Aorta (tissue), 5 donors: ENCODE measurements at places on chromosomes 2 and 18. TPM values are rescaled to one million over a fixed set of nuclear protein-coding genes. Genes with fewer than 3 reads are reported as not detected.

GRCh38 chr18:22493940-22494339, 76.2 kb upstream of the CTAGE1 start:
- no peaks in the 10 kb centered on the region for H3K27me3 ChIP-seq
- DNase-seq = no peak
- no peaks in the 10 kb centered on the region for H3K36me3 ChIP-seq
- H3K4me1 ChIP-seq = peaks cover 2% of the 10 kb centered on the region

Gene OR6B2
- not detected for polyA plus RNA-seq

- peak overlapping the region; percentile 32 for H3K27ac ChIP-seq
- peaks cover 2% of the 10 kb centered on the region for H3K36me3 ChIP-seq
- no peak for DNase-seq
- no peaks in the 10 kb centered on the region for H3K27me3 ChIP-seq
Measured at GRCh38 chr2:36427790-36428243, 72.2 kb downstream of the CRIM1 start.

DNA sequence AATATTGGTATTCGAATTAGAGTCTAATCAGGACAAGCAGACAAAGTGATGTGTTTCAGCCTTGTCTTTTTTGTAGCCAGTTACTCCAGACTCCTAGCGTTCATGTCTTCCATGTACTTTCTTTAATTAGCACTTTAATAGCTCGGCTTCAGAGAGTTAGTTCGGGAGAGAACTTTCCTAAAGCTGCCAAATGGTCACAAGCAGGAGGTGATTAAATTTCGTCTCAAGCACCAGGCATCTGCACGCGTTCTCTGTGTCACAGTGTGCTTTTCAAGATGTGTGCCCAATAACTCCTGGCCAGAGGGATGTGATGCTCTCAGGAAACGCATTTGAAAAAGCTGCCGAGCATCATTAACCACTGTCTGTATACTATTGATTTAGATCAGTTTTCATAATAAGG, 790.8 kb downstream of the SOCS6 start:
- no peak overlapping the region for H3K4me3 ChIP-seq
- H3K36me3 ChIP-seq = no peaks in the 10 kb centered on the region
- H3K27me3 ChIP-seq = no peaks in the 10 kb centered on the region
- no peak overlapping the region for H3K27ac ChIP-seq
- H3K4me1 ChIP-seq = no peaks in the 10 kb centered on the region

- no peak overlapping the region for H3K27ac ChIP-seq
- no peaks in the 10 kb centered on the region for H3K36me3 ChIP-seq
- no peaks in the 10 kb centered on the region for H3K4me1 ChIP-seq
- DNase-seq = no peak
Measured at GRCh38 chr2:204988836-204989235, 443.6 kb downstream of the PARD3B start.

GRCh38 chr2:190505696-190506095, 28.8 kb downstream of the NEMP2 start:
- no peak overlapping the region for H3K4me3 ChIP-seq
- peaks cover 2% of the 10 kb centered on the region for H3K36me3 ChIP-seq
- no peaks in the 10 kb centered on the region for H3K4me1 ChIP-seq
- DNase-seq = no peak
- H3K27me3 ChIP-seq = no peaks in the 10 kb centered on the region

Gene ZAP70
- 2.8 TPM for polyA plus RNA-seq

DNA sequence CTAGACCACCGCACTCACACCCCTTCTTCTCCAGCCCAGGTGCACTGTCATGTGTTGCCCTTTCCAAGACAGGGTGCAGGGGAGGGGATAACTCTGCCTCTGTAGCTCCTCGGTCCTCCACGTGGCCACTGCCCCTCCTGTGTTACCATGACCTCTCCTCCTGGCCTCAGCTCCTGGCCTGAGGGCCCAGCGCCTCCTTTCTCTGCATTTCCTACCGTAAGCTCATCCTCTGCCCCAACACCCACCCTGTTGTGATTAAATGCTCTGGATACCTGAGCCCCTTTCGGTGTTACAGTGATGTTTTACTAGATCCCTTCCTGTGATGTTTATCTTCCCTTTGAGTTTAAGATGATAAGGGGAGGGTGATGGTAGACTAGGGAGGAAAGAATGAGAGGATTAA, 242.3 kb downstream of the PTPRM start:
- H3K4me1 ChIP-seq = peaks cover 7% of the 10 kb centered on the region
- H3K27ac ChIP-seq = no peak overlapping the region

DNA sequence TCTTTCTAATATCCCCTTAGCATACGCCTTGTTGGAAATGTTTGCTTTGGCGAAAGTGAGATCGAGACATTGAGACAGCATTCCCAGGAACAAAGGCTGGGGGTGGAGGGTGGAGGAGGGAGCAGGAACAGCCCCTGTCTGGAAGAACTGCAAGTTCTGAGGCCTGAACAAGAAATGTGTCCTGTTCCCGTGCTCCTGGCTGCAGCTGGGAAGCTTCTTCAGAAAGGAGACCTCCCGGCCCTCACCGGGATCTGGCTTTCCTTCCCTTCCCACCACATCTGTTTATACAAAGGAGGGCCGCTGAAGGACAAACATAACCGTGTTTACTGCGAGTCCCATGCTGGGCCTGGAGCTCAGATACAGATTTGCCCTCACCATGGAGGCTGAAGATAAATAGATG, 35.9 kb downstream of the AFF3 start:
- no peaks in the 10 kb centered on the region for H3K36me3 ChIP-seq
- DNase-seq = no peak
- no peak overlapping the region for H3K27ac ChIP-seq
- no peak overlapping the region for H3K4me3 ChIP-seq
- no peaks in the 10 kb centered on the region for H3K4me1 ChIP-seq

Gene LHCGR
- polyA plus RNA-seq = not detected

DNA sequence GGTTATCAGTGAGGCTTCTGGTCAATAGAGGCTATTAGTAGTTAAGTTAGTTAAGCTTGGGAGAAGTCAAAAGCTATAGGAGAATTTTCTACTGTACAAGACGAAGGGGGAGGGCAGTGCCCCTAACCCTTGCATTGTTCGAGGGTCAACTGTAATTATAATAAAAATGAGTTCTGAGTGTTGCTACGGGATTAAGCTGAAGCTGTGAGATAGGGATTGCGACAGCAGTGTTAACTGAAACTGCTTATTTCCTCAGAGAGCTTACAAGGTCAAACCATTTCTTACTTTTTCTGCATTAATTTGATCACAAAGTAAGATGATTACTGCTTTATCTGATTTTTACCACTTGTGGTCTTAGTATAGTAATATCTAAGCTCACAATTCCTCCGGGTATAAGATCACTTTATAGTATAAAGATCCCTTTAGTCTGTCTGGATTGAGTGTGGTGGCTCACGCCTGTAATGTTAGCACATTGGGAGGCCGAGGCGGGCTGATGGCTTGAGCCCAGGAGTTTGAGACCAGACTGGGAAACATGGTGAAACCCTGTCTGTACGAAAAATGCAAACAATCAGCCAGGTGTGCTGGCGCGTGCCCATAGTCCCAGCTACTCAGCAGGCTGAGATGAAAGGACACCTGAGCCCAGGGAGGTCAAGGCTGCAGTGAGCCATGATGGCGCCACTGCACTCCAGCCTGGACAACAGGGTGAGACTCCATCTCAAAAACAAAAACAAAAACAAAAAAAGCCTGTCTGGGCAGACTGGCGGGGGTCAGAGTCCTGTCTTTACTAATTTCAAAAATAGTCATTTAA, 119.5 kb upstream of the TLK1 start:
- DNase-seq = no peak
- H3K27me3 ChIP-seq = no peaks in the 10 kb centered on the region
- H3K4me1 ChIP-seq = no peaks in the 10 kb centered on the region
- H3K27ac ChIP-seq = no peak overlapping the region
- H3K36me3 ChIP-seq = no peaks in the 10 kb centered on the region
- no peak overlapping the region for H3K4me3 ChIP-seq

GRCh38 chr2:8565399-8566154, 116.3 kb upstream of the ID2 start:
- peak; percentile 44 for DNase-seq
- H3K27ac ChIP-seq = no peak overlapping the region
- H3K4me1 ChIP-seq = no peaks in the 10 kb centered on the region
- H3K4me3 ChIP-seq = no peak overlapping the region
- no peaks in the 10 kb centered on the region for H3K27me3 ChIP-seq

DNA sequence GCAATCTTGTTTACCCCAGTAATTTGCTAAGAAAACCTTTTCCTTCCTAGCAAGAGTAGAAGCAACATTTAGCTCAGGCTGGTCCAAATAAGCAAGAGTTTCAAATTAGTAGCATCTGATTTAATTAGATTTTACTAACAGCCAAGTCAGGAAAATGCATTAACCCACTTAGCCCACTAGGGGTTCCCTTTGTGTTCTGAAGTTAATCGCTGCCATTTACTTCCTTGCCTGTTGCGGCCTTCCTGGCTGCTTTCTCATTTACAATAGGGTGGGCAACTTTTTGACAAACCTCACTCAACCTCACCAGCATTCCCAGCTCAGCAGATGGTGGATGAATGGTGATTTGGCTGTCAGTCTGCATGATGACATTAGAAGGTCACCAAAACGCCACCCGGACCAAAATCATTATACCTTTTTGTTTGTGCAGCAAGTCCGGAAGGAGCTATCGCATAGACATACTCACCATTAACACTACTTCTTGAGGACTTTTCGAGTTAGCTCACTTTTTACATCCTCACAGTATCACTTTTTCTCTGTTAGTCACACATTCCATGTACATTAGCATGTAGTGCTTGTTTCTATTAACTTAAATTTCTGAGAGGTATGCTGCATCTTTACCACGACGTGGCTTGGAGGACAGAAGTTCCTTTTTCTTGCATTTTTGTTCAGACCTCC, 101.5 kb upstream of the SETBP1 start:
- H3K27ac ChIP-seq = peak overlapping the region; percentile 43
- no peaks in the 10 kb centered on the region for H3K36me3 ChIP-seq
- H3K27me3 ChIP-seq = no peaks in the 10 kb centered on the region
- no peak for DNase-seq
- no peak overlapping the region for H3K4me3 ChIP-seq

GRCh38 chr2:36801088-36801487, 104.6 kb downstream of the VIT start:
- H3K27ac ChIP-seq = no peak overlapping the region
- H3K36me3 ChIP-seq = no peaks in the 10 kb centered on the region
- no peaks in the 10 kb centered on the region for H3K4me1 ChIP-seq

Gene PLEKHH2
- polyA plus RNA-seq = 28.9 TPM

GRCh38 chr2:221517696-221518151, 54.4 kb downstream of the EPHA4 start:
- H3K27me3 ChIP-seq = no peaks in the 10 kb centered on the region
- H3K36me3 ChIP-seq = no peaks in the 10 kb centered on the region
- peaks cover 7% of the 10 kb centered on the region for H3K4me1 ChIP-seq
- DNase-seq = no peak

DNA sequence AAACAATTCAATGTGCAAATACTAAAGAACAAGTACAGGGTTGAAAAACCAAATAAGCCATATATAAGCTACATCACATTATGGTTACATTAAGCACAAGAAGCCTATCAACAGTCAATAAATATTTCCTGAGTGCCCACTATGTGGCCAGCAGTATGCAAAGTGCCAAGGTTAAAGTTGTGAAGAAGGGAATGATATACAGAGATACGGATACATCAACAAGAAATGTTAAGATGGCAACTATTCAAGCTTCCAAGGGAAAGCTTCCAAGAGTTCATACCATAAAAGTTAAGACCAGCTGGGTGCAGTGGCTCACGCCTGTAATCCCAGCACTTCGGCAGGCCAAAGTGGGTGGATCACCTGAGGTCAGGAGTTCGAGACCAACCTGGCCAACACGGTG, 14.0 kb downstream of the DYM start:
- no peaks in the 10 kb centered on the region for H3K27me3 ChIP-seq
- DNase-seq = no peak
- no peaks in the 10 kb centered on the region for H3K4me1 ChIP-seq
- H3K4me3 ChIP-seq = no peak overlapping the region

DNA sequence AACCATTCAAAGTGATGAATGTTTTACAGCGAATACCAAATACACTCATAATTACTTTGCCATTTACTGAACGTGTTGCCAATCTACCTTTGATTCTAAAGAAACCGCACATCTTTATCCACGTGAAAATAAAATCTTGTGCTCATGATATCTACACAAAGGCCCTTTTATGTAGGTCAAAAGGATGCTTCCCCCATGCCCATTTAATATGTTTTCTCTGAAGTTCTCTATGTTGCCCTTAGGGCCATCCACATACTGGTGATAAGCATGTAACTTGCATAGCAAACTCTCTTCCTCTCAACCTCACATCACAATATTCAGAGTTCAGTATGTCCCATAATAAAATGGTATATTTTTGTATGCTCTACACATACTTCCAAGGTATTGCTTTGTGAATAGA, 380.0 kb upstream of the FIGN start:
- no peaks in the 10 kb centered on the region for H3K4me1 ChIP-seq
- H3K36me3 ChIP-seq = no peaks in the 10 kb centered on the region
- no peaks in the 10 kb centered on the region for H3K27me3 ChIP-seq

DNA sequence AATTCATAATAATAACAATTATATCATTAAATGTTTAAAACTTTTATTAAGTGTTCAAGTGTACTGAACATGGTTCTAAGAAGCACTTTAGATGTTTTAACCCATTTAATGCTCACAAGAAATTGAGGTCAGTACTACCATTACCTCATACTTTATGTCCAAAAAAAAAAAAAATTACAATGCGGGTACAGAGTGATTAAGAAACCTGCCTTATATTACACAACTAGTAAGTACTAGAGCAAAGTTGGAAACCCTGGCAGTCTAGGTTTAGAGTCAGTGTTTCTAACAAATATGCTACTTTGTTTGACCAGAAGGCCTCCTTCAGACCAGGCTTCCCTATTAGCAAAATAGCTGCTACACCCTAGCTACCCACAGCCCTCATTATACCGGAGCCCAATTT, 28.5 kb downstream of the PLEKHM3 start:
- H3K27ac ChIP-seq = no peak overlapping the region
- H3K4me1 ChIP-seq = peaks cover 5% of the 10 kb centered on the region
- no peaks in the 10 kb centered on the region for H3K27me3 ChIP-seq
- H3K36me3 ChIP-seq = no peaks in the 10 kb centered on the region
- DNase-seq = no peak

Gene POTEJ
- not detected for polyA plus RNA-seq

DNA sequence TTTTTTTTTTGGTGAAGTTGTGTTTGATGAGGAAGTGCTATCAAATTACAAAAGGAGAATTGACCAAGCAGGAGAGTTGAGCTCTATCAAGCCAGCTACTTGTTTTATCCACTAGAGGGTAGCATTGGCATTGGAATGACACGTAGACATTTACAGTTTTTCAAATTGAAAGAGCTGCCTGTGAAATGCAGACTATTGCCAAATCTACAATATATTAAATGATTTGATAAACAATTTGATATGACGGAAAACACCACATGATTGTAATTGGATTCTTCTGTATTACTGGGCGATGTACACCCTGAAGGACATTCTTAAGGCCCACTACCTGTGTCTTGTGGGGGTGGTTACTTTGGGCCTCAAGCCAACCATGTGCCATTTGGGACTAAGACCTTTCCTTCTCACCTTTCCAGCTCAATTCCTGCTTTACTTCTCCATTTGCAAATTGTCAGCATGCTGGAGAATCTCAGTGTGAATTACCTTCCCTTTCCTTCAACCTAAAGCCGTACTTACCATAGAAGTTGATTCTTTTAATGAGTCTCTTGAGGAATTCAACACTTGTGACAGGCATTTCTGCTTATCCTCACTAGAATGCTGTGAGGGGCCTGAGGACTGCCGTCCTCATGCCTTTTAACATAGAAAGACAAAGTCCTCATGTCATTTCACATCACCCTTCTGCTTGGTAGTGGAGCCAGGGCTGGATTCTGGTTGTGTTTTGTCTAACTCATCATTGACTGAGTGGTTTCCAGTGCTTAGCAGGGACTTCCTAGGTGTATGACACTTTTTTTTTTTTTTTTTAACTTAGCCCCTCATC, 134.8 kb upstream of the THUMPD2 start:
- no peaks in the 10 kb centered on the region for H3K36me3 ChIP-seq
- H3K4me3 ChIP-seq = no peak overlapping the region
- DNase-seq = no peak
- H3K27ac ChIP-seq = no peak overlapping the region
- no peaks in the 10 kb centered on the region for H3K27me3 ChIP-seq

Gene STAT4
- polyA plus RNA-seq = 2.2 TPM

Gene TMEFF2
- polyA plus RNA-seq = not detected
